ENCODE measurements at places on chromosomes 2 and 18. TPM values are rescaled to one million over a fixed set of nuclear protein-coding genes. Genes with fewer than 3 reads are reported as not detected.

Gene RPRD1A
- 27.4 TPM for total RNA-seq

- peak within 1 kb of the TSS; percentile 70 for H3K4me3 ChIP-seq
- no peaks in the 10 kb centered on the region for H3K36me3 ChIP-seq
- H3K4me1 ChIP-seq, result peaks cover 9% of the 10 kb centered on the region
- peak; percentile 68 for DNase-seq
These were observed at the start of gene BOK for GRCh38 chr2:241558532-241559322. Gene BOK, plus strand, starts transcription at chr2:241558745. Its CDS starts 739 bp downstream, at chr2:241559484.

DNA sequence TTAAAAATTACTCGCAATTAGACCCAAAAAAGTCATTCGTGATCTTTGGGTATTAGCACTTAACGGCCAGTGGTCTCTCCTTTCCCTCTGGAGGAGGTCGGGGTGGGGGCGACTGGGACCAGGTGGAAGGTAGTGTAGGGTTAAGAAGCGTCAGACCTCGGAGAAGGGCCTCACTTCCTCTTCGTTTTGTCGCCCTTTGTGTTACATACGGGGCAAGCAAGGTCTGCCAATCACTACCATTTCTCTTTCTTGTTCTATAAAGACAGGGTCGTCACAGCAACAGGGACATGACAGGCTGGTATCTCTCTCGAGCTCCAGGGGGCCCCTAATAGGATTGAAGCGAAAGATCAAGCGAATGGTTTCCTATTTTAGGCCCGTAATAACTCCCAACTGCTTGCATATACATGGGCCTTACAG lies 136.6 kb downstream of the INSIG2 start:
- no peak for DNase-seq
- peak overlapping the region; percentile 62 for H3K4me3 ChIP-seq
- peaks cover 66% of the 10 kb centered on the region for H3K27me3 ChIP-seq
- H3K36me3 ChIP-seq, result no peaks in the 10 kb centered on the region
- H3K27ac ChIP-seq, result peak overlapping the region; percentile 17
- peaks cover 18% of the 10 kb centered on the region for H3K4me1 ChIP-seq

Gene LRRC30
- total RNA-seq, result not detected

DNA sequence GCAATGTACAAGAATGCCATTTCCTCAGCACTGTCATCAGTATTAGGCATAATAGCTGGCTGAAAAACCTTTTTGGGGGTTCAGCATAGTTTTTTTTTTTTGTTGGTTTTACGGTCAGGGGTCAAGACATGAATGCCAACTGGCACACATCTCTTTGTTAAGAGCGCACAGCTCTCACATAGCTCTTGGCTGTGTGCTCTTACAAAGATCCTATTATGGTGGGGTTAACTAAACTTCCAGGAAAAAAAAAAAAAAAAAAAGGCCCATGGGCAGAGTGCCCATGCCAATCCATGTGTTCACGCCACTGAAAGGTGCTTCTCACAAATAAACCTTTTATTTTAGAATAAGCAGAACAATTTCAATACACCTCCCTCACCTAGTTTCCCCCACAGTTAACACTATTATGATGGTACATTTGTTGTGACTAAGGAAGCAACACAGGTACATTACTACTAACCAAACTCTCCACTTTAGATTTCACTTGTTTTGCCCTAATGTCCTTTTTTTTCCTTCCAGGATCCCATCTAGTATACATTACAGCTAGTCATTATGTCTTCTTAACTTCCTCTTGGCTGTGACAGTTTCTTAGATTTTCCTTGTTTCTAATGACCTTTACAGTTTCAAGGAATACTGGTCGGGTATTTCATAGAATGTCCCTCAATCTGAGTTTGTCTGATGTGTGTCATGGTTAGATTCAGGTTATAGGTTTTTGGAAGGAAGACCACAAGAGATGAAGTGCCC lies 56.3 kb downstream of the C2orf74 start:
- peaks cover 47% of the 10 kb centered on the region for H3K36me3 ChIP-seq
- H3K4me1 ChIP-seq, result no peaks in the 10 kb centered on the region
- no peaks in the 10 kb centered on the region for H3K27me3 ChIP-seq
- DNase-seq, result no peak

Gene MEMO1
- 65.8 TPM for total RNA-seq

Gene C2orf80
- total RNA-seq, result not detected

DNA sequence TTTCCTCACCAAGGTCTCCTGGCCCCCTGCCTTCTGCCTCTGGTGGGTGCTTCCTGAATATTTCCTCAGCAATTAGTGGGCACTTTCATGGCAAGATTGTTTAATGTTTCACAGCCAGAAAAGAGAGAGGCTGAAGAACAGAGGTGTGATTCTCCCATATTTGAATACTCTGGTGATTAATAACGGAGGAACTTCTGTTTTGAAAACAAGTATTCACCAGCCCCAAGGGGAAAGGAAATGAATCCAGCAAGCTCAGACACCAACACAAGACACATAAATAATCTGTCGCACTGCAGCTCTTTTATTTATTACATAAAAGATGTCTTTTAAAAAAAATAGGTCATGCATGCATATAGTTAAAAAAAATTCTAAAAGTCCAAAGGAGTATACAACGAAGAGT lies 57.7 kb downstream of the MRPL35 start:
- no peak for DNase-seq
- no peaks in the 10 kb centered on the region for H3K27me3 ChIP-seq
- H3K36me3 ChIP-seq, result no peaks in the 10 kb centered on the region
- H3K4me1 ChIP-seq, result no peaks in the 10 kb centered on the region
- H3K27ac ChIP-seq, result no peak overlapping the region

- DNase-seq, result no peak
- no peaks in the 10 kb centered on the region for H3K27me3 ChIP-seq
- H3K36me3 ChIP-seq, result no peaks in the 10 kb centered on the region
- peak overlapping the region; percentile 30 for H3K4me3 ChIP-seq
These were observed 789.8 kb upstream of the FSHR start for GRCh38 chr2:49943944-49944778.

GRCh38 chr2:26595146-26595545 lies 46.0 kb downstream of the CIB4 start:
- no peak overlapping the region for H3K27ac ChIP-seq
- no peak overlapping the region for H3K4me3 ChIP-seq

Gene SLC14A1
- total RNA-seq, result 0.86 TPM

Gene ACTR3
- total RNA-seq, result 452 TPM

DNA sequence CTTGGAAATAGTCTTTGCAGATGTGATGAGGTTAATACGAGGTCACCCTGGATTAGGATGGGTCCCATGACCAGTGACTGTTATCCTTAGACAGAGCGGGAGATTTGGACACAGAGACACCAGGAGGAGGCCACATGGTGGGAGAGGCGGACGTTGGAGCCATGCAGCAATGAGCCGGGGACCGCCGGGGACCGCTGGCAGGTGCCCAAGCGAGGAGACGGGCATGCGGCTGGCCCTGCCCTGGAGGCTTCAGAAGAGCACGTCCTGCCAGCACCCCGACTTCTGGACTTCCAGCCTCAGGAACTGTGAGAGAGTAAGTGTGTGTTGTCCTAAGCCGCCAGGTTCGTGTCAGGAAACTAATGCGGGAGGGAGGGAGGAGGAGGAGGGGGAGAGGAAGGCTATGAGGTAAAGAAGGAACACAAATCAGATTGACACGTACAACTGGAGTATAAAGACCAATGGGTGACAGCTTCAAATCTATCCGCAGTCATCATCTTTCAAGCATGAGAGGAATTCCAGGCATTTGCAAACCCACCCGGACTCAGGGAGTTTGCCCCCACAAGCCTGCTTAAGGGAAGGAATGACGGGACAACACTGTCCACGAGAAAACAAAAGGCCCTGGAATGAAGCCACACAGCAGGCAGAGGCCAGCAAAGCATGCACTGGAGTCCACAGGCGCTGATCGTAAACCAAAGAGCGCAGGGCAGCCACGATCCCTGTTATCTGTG lies 11.6 kb upstream of the BOK start:
- H3K4me3 ChIP-seq, result no peak overlapping the region
- peaks cover 15% of the 10 kb centered on the region for H3K27me3 ChIP-seq
- no peaks in the 10 kb centered on the region for H3K36me3 ChIP-seq
- H3K4me1 ChIP-seq, result no peaks in the 10 kb centered on the region

Measured in activated CD4-positive, alpha-beta T cell treated with anti-CD3 and anti-CD28 coated beads, Interleukin-2, amount 10 ng/mL, durations not matched to agents 24 days and 14 days (primary cell).